ENCODE measurements at places on chromosomes 5 and 9.

DNA sequence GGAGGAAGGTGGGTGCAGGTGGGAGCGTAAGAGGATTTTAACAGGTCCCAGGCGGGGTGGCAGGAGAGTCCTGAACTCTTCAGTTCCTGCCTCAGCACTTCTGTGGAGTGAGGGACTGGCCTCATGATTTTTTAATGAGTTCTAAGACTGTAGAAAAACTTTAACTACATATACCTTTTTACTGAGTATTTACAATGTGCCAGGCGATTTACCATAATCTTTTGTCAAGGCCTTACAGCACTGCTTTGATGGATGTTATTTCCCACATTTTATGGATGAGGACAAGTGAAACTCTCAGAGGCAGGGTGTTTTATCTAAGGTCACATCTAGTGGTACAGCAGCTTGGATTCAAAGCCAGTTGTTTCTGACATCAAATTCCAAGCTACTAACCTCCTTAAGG, 99.5 kb downstream of the PJA2 start:
- no peak for DNase-seq

- no peak for DNase-seq
Observed at GRCh38 chr5:98963019-98963418, 34.2 kb upstream of the CHD1 start.

- DNase-seq: no peak
Observed at GRCh38 chr5:135833961-135834638, 363 bp upstream of the SLC25A48 start.

DNA sequence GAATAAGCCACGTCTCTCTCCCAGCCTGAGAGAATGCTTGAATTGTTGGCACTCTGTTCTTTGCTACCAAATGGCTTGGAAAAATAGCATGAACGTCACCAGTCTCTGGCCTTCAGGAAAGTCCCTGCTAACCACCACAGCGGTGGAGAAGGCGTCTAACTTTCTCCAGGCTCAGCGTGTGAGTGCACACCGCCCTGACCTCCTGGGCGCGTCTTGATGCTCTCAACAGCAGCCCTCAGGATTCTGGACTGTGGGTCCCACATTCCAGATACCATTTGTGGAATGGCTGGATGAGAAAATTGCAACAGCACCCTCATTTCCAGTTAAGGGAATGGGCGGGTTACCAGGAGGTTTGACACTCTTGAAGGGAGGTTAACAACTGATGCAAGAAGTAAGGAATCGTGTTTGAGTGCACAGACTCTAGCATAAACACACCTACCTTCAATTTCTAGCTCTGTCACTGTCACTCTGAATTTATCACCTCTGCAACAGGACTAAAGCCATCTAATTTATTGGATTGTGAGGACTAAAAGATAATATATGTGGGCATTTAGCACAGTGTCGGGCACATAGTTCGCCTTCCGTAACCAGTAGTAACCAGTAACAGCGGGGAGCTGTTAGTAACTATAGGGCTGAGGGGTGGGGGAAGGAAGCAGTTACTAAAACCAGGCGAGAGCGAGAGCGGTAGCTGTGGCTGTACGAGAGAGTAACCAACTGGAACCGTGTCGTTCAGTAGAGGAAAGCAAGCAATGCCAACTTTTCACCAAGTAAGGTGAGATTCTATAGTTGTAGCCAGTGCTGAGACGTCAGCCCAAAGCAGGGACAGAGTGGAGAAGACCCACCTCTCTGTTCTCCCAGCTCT, 807 bp upstream of the PLGRKT start:
- no peak for DNase-seq

DNA sequence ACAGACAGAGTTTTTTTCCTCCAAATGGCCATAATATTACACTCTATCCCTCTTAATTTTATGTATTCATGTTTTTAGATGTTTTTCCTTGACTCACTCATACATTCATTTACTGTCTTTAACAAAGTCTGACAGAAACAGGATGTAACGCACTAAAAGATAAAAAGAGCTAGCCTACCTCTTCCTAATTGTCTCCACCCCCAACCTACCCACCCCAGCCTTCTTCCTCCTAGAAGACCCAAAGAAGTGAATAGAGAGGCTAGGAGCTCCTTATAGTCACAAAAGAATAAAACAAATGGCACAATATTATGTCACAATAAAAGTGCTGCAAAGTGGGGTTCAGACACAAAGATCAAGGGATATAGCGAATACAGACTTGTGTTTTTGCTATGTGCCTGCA, 719 bp downstream of the NOL8 start:
- DNase-seq: no peak

- no peak for DNase-seq
Observed at GRCh38 chr5:32420506-32420905, 24.0 kb downstream of the ZFR start.

DNA sequence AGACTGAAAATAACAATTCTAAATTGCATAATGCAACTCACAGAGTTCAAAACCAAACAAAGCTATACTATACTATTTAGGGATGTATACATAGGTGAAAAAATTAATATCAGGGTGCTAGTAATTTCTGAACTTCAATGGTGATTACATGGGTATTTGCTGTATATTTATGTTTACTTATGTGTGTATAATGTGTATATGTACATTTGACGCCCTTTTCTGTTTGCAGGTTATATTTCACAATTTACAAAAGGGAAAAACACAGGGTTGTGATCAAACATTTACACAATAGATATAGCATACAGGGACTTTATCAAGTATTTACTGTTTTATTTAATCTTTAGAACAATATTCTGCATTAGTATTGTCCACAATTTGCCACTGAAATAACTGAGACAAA, 184.0 kb downstream of the DENND1A start:
- DNase-seq: no peak

DNA sequence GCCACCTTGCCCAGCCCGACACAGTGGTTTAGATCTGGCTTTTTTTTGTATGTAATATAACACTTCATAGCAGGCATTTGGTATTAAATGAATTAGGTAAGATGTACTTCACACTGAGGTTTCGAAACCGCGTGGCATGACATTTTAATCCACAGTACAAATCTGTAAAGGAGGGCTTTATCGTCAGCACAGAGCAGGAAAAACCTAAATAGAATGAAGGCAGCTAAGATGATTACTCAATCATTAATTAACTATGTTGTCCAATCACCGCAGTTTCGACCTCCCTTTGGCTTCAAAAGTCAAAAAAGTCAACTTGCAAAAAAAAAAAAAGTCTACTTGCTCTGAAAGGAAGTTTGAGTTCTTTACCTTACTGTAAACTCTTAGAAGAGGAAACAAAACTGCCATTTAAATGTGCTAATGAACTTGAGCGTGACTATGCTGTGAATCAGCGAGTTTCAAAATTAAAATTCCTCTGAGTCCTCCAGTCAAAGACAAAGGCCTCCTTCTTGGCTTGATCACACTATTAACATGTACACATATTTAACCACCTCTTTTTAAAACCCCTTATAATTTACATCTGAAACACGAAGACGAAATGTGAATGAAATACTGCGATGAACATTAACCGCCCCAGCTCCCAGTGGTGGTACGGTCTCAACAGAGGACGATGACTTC, 698 bp upstream of the SEC24A start:
- DNase-seq: no peak

GRCh38 chr5:148384380-148384737, 601 bp downstream of the FBXO38 start:
- no peak for DNase-seq

Data from esophagus squamous epithelium (tissue), 5 donors.